Choroid plexus epithelial cell (primary cell): ENCODE measurements at places on chromosomes 5 and 9.

DNA sequence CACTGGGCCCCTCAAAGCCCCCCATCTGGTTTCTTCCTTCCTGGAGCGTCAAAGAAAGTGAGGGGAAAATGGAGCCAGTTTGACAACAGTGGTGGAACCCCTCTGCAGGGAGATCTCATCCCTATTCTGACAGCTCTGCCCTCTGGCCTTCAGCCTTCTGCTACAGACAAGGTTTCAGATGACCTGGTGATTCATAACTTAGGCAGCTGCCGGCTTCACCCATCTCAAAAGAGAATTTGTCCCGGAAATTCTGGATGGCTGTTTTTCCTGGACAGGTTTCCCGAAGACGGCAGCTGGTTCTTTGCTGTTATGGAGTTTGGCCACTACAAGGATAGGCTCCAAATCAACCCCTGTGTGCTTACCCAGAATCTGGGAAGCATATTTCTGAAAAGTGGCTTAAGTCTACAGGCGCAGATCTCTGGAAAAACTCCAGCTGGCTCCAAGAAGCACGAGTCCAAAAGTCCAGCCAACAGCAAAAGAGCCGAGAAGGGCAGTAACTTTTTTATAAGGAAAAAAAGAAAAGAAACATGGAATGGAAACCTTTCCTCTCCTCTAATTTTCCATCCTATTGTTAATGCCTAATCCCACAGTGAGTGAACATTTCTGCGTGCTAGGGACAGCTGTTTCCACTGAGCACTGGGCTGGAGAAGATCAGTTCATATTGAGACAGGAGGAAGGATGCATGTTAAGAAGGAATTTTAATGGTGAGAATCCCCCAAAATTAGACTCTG, 54.5 kb downstream of the ZNF366 start:
- DNase-seq: peak; percentile 81

- no peak for DNase-seq
Observed at GRCh38 chr9:135079018-135079417, 8.4 kb upstream of the OLFM1 start.

- DNase-seq: no peak
Observed at GRCh38 chr5:120703918-120704587, 240.0 kb downstream of the PRR16 start.

- no peak for DNase-seq
Observed at GRCh38 chr5:152584103-152584502, 179.0 kb upstream of the NMUR2 start.

DNA sequence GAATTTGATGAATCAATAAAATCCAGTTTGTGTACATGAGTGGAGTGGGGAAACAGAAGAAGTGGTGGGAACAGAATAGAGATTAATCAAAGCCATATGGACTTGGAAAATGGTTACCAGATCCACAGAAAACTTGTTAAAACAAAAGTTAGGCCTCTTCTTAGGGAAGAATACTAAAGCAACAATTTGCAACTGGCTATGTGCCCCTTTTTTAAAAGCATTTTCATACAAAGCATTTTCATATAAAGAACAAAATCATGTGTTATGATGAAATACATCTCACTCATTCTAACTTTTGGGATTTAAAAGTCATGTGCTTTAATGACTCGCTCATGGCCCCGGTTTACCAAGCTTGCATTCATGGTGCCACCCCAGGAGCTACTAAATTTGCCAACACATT, 276.9 kb downstream of the EFNA5 start:
- DNase-seq: no peak

DNA sequence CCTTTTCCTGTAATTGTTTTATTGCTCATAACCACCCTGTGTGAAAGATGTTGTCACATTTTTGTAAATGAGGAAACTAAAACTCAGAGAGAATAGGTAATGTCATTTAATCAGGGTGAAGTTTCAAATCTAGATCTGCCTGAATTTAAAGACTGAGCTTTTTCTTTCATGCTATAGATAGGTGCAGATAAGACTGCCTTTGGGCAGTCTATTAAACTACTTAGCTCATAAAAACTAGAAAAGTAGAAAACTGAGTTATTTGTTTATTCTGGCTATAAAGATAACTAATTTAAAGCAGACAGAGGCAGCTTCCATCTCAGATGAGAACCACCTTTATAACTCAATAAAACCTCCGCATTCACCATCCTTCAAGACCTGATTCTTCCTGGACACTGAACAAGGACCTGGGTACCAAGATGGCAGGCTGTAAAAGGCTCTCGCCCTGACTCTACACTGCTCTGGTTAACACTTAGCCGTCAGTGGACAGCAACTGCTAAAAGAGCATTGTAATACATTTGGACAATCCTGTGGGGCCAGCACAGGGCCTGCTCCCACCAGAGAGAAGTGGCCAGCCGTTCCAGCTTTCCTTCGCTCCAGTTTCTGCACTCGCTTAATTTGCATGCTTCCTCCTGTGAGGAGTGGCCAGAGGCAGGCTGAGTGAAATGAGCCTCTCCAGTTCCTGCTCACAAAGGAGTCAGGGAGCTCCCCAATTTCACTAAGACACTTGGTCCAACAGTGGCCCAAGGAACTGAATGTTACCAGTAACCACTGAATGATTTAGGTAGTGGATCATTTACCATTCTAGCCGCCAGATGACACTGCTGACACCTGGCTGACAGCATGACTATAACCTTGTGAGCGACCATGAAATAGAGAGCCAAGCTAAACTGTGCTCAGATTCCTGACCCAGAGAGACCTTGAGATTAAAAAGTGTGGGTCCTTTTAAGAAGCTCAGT, 566.4 kb downstream of the EFNA5 start:
- peak; percentile 34 for DNase-seq

GRCh38 chr5:151499501-151500035, 52.2 kb downstream of the SLC36A1 start:
- no peak for DNase-seq

GRCh38 chr5:175211956-175212756, 231.8 kb downstream of the DRD1 start:
- DNase-seq: no peak

DNA sequence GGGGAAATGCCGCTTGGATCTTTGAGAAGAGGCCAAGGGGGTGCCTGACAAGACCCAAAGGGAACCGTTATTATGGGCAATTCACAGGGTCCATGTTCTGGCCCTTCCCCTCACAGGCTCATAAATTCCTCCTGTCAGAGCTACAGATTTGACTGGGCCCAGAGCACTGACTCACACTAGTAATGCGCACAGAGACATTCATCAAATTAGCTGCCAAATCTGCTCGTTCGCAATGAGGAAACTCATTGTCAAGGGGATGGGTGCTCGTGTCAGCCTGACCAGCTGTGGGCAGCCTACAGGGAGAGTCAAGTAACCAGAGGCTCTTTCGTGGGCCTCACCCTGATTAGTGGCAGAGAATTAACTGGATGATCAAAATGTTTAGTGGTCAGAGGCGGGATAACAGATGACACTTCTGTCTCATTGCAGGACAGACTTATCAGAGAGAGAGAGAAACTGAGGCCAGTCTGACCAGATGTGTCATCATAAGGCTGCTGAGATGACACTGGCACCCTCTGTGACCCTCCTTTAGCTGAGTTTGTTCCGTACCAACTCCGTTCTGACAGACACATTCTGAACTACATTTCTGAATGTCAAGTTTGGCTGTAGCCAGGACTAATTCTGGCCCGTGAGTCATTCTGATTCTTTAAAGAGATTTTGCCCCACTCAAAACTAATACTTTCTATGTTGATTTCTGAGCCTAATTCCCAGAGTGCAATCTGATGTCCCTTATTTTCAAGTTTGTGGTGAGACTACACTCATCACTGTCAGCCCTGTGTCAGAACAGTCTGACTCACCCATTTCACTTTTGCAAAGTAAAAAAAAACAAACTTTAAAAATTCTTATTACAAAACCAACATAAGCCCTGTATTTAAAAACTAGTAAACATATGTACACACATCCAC, 377.1 kb downstream of the ACTL7B start:
- DNase-seq: peak; percentile 90

- no peak for DNase-seq
Observed at GRCh38 chr5:11801061-11801460, 103.2 kb downstream of the CTNND2 start.

- no peak for DNase-seq
Observed at GRCh38 chr5:160547061-160547460, 125.4 kb downstream of the PTTG1 start.

DNA sequence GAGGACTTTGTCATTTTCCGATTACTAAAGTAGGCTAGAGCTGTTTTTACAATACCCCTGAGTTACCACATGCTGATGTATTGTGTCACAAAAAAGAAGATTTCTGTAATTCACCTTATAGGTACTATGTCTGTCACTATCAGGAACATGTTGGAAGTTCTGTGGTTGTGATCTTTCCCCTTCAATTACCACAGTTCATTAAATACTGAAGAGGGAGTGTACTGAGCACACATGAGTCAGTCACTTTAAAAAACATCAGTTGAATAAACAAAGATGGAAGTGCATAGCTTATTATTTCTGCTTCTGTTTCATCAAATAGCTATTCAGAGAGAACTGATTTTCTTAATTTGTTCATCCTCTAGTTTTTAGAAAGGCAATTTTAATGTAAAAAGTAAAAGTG, 31.7 kb downstream of the AP3S1 start:
- DNase-seq: peak; percentile 67

GRCh38 chr5:66329078-66329477, 185.0 kb downstream of the SREK1 start:
- no peak for DNase-seq

DNA sequence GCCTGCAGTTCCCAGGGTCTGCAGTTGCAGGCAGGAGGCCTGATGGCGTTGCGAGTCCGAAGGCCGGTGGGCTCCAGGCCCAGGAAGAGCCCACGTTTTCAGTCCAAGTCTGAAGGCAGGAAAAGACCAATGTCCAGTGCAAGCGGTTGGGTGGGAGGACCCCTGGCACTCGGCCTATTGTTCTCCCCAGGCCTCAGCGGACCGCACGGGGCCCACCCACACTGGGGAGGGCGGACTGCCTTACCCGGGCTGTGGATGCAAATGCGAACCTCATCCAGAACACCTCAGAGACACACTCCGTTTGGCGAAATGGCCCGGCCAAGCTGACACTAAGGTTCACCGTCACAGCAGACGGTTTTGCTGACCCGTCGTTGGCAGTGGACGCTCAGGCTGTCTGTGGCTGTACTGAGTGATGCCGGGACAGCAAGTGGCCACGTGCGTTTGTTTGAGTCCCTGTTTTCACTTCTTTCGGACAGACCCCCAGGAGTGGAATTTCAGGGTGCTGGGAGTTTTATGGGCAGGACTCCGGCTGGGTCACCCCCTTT, 10.2 kb upstream of the SEC16A start:
- no peak for DNase-seq

- DNase-seq: no peak
Observed at GRCh38 chr5:55110217-55110616, 7.8 kb downstream of the GZMA start.

DNA sequence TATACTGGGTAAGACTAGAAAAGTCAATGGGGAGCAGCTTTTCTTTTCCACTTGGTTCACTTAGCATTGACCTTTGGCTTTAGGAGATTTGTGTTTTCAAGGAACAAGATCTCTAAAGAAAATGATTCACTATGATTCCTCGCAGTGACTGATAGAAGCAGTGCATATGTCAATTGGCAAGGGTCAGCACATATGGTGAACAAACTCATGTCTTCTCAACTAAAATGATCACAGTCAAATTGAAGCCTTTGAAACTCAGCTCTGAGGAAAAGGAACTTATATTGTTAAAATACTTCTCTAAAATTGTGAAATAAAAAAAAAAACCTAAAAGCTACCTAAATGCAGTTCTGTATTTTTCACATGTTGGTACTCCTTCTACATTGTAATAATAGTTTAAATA, 43.2 kb upstream of the IL7R start:
- peak; percentile 22 for DNase-seq

DNA sequence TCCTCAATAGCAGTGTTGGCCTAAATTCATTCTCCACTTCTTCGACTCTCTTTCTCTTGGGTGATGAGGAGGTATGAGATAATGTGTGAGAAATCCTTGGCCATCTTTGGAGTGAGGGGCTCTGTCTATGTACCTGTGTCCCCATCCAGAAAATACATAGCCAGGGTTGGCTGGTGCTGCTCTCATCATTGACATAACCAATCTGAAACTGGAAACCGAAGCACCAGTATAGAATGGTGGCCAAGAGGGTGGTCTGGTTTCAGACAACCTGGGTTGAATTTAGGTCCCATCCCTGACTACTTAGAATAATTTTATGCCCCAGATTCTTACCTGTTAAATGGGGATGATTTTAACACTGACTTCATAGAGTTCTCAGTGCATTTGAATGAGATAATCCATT, 208.1 kb downstream of the ARHGAP26 start:
- no peak for DNase-seq

DNA sequence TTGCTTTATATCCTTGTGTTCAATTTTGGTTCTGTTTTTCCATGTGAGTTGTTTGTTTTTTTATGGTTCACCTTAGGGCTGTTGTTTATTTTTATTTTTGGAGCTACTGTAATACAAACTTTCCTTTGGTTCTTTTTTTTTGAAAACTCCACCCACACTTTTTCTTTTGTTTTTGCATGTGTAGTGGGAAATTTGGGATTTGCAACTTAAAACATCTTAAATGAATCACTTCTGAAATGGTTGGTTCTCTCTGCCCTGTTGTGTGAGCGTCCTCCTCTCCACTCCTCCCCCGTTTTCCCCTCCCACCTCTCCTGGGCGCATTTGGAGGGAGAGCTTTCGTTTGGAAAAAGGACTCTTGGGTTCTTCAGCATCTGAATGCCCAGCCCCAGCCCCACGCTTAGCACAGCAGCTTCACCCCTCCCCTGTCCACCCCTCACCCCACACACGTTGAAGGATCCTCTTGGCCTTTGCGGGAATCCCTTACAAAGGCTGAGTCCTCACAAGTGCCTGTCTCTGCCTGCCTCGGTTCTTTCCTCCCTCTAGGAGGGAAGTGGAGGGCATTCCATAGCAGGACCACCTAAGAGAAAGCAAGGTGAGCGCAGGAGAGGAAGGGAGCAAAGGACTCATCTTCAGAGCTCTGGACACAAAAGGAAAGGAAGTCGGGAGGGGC, 67.2 kb downstream of the DMRT1 start:
- no peak for DNase-seq

DNA sequence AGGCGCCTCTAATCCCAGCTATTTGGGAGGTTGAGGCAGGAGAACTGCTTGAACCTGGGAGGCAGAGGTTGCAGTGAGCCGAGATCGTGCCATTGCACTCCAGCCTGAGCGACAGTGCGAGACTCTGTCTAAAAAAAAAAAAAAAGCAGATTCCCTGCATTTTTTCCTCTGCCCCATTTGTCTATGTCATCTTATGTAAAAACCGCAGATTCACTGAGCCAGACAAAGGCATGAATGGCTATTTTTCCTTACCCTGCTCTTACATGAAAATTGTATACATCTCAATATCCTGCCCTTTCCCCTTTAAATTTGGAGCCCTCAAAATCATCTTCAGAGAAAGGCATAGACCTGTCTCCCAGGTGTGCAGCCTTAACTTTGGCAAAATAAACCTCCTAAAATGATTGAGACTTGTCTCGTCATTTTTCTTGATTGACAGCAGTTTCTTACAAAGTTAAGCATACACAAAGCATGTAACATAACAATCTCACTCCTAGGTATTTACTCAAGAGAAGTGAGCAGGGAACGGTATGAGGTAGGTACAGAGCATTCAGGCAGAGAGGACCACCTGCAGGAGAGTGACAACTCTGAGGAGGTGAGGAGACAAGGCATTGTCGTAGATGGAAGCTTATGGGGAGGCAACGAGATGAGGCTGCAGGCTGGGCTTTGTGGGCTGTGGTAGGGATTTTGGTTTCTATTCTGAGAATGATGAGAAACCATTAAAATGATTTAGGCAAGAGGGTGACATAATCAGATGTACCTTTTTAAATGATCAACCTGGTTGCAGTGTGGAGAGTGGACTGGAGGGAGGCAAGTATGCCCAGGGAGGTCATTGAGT, 65.7 kb upstream of the IL6ST start:
- DNase-seq: no peak
